ENCODE measurements at places on chromosomes 4 and X. TPM values are rescaled to one million over a fixed set of nuclear protein-coding genes. Genes with fewer than 3 reads are reported as not detected.

Gene USP17L11
- total RNA-seq, result not detected

Gene IL2RG
- total RNA-seq, result not detected

Gene JCHAIN
- 0.35 TPM for total RNA-seq

Gene ADH1A
- total RNA-seq, result not detected

Gene ZDHHC15
- total RNA-seq, result not detected

Gene PABPC1L2B
- not detected for total RNA-seq

Gene SPP1
- total RNA-seq, result 7.8 TPM

Gene SPANXA1
- total RNA-seq, result not detected

Gene EREG
- 0.12 TPM for total RNA-seq

Gene GPR34
- not detected for total RNA-seq

Gene KLB
- total RNA-seq, result not detected

Gene WDR17
- total RNA-seq, result 0.26 TPM

Gene TECRL
- total RNA-seq, result not detected

Gene SPANXC
- total RNA-seq, result not detected

Gene HSD17B13
- total RNA-seq, result 0.60 TPM

Gene IL13RA1
- total RNA-seq, result 32.4 TPM

Gene LSM6
- total RNA-seq, result 33.1 TPM

Gene TIGD4
- not detected for total RNA-seq

Gene GNRHR
- not detected for total RNA-seq

Gene IQCM
- not detected for total RNA-seq

Gene FHDC1
- 0.60 TPM for total RNA-seq

Gene UBE2K
- total RNA-seq, result 11.9 TPM

Gene PABPC5
- total RNA-seq, result 1.8 TPM

Gene SLC4A4
- total RNA-seq, result 1.9 TPM

Gene SCD5
- 13.9 TPM for total RNA-seq

Gene CHRNA9
- total RNA-seq, result not detected

Gene CCSER1
- total RNA-seq, result not detected

Gene SPIN2A
- 1.4 TPM for total RNA-seq

Gene TEX13B
- total RNA-seq, result not detected

Gene SOX3
- not detected for total RNA-seq

Gene INTU
- 1.5 TPM for total RNA-seq

Gene SOD3
- total RNA-seq, result 82.9 TPM

Gene DNAAF6
- total RNA-seq, result not detected

Gene GYG2
- 7.7 TPM for total RNA-seq

Gene DGAT2L6
- total RNA-seq, result not detected

Gene TRMT44
- 9.1 TPM for total RNA-seq

Gene MAPK10
- total RNA-seq, result 3.2 TPM

Gene FMR1NB
- total RNA-seq, result not detected

All from pericardium fibroblast (primary cell).